Activated naive CD4-positive, alpha-beta T cell treated with anti-CD3 and anti-CD28 coated beads for 36 hours (primary cell): ENCODE measurements at places on chromosomes 6 and 20.

- H3K36me3 ChIP-seq: no peaks in the 10 kb centered on the region
- H3K4me3 ChIP-seq: no peak overlapping the region
Observed at GRCh38 chr6:96760153-96760687, 77.1 kb downstream of the GPR63 start.

- no peaks in the 10 kb centered on the region for H3K27me3 ChIP-seq
- no peak overlapping the region for H3K4me3 ChIP-seq
- H3K36me3 ChIP-seq: no peaks in the 10 kb centered on the region
- DNase-seq: no peak
- no peak overlapping the region for H3K27ac ChIP-seq
Observed at GRCh38 chr6:81051952-81052351, 700.5 kb downstream of the TENT5A start.

GRCh38 chr6:33052627-33053026 lies 20.8 kb downstream of the HLA-DPA1 start:
- no peaks in the 10 kb centered on the region for H3K36me3 ChIP-seq
- no peak for DNase-seq
- H3K27me3 ChIP-seq: peaks cover 17% of the 10 kb centered on the region
- H3K27ac ChIP-seq: no peak overlapping the region
- no peak overlapping the region for H3K4me3 ChIP-seq
- no peaks in the 10 kb centered on the region for H3K4me1 ChIP-seq

GRCh38 chr6:36445621-36446020 lies 2.8 kb downstream of the KCTD20 start:
- H3K36me3 ChIP-seq: peaks cover 19% of the 10 kb centered on the region
- peak overlapping the region; percentile 11 for H3K27ac ChIP-seq
- H3K4me3 ChIP-seq: no peak overlapping the region
- no peak for DNase-seq
- no peaks in the 10 kb centered on the region for H3K27me3 ChIP-seq
- peaks cover 55% of the 10 kb centered on the region for H3K4me1 ChIP-seq
